ENCODE measurements at places on chromosomes 3 and 15.

GRCh38 chr3:21377071-21377769, 373.8 kb downstream of the ZNF385D start:
- no peak for DNase-seq

DNA sequence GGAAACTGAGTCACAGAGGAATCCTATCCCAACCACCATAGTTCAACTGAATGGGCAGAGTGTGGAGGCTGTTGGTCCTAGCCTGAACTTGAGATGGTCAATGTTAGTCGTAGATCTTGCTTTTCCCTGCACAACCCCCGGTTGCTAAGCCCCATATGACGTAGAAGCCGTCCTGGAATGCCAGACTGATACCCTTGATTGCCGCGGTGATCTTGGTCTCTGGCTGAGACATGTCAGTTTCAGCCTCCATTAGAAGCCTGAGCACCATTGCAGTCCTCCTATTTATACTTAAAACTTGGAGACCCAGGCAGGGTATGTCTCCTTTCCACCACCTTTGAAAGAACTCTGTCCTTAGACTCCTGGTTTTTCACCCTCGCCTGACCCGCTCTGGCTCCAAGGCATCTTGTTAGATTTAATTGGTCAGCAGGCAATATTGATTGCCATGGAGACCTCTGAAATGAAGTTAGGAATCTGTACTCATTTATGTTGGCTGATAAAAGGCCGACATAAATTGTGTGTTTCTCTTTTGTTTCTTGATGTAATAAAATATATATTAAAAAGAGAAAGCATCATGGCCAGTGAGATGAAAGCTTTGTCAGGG, 53.4 kb downstream of the RPLP1 start:
- no peak for DNase-seq

- DNase-seq = no peak
Measured at GRCh38 chr3:27985369-27986035, 255.9 kb upstream of the CMC1 start.

DNA sequence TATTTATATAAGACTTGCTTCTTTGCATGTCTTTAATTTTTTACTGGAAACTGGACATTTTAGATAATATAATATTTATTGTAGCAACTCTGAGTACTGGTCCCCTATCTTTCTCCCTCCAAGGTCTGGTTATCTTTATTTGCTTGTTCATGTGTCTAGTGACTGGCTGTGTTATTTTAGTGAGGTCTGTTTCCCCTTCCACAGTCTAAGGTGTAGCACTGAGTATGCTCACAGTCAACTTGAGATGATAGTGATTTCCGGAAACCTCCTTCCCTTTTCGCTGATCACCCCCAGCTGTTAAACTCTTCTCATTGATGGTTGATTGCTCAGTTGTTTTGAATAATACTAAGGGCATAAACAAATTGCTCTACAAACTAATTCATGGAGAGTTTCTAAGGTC, 37.0 kb downstream of the PCNP start:
- no peak for DNase-seq

DNA sequence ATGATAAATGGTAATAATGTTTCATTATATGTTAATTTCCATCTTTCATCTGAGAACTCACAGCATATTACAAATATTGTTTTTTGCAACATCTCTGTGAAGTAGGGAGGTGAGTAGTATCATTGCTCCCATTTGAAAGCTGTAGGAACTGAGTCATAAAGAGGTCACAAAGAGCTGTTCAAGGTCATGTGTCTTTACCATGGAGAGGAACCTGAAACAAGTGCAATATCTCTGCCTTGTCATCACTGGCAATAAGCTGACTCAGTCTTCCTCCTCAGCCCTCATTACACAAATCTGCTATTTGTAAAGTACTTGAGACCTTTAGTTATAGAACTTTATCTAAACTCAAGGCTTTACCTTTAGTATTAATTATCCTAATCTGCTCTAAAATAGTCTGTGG, 4.4 kb upstream of the ATP13A4 start:
- DNase-seq = no peak

GRCh38 chr15:97459771-97460170, 500.7 kb upstream of the ARRDC4 start:
- no peak for DNase-seq

DNA sequence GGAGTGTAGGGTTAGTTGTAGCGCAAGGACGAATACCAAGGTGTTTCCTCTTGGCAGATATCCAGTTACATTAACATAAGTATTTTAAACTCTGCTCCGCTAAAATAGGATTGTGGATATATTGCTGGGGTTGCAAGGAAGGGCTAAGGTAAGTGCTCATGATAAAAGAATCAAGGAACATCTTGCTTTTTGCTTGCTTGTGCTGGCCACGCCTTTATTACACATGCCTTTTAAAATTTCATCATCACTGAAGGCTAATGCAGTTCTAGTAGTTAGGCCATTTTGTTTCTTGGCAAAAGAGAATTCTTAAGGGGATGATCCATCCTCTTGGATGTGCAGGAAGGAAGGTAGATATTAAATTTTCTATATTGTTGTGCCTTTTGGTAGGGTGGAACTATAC, 415.6 kb upstream of the TPM1 start:
- no peak for DNase-seq

GRCh38 chr3:64379221-64379620, 154.0 kb upstream of the PRICKLE2 start:
- DNase-seq = no peak

DNA sequence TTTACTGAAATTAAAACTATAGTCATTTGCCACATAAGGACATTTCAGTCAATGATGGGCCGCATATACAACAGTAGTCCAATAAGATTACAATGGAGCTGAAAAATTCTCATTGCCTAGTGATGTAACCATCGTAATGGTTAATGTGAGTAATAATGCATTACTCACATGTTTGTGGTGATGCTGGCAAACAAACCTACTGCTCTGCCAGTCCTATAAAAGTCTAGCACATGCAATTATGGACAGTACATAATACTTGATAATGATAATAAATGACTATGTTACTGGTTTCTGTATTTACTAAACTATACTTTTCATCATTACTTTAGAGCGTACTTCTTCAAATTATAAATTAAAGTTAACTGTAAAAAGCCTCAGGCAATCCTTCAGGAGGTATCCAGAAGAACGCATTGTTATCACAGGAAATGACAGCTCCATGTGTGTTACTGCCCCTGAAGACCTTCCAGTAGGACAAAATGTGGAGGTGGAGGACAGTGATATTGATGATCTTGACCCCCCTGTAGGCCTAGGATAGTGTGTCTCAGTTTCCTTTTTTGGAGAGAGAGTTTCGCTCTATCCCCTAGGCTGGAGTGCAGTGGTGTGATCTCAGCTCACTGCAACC, 102.7 kb downstream of the ATP1B3 start:
- DNase-seq = no peak

GRCh38 chr15:40045572-40046217, 6.7 kb upstream of the SRP14 start:
- DNase-seq = no peak

DNA sequence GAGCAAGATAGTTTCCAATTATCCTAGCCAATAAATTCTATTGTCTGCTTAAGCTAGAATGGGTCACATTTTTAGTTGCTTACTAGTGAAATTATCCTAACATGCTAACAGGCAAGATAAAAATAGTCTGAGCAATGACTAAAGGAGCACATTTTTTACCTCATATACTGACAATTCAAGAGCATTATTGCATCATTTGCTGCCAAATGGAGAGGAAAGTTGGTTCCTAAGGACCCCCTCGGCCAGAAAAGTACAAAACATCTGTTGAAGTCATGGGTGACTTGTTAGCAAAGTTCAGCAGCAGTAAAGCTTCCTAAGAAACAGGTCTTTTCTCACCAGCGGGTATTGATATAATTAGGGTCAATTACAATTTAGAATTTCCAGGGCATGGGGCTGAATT, 1001.0 kb downstream of the FHIT start:
- no peak for DNase-seq

- DNase-seq = no peak
Measured at GRCh38 chr3:151085889-151086483, 522 bp downstream of the MED12L start.

GRCh38 chr15:31025996-31026395, 34.6 kb upstream of the MTMR10 start:
- DNase-seq = no peak

DNA sequence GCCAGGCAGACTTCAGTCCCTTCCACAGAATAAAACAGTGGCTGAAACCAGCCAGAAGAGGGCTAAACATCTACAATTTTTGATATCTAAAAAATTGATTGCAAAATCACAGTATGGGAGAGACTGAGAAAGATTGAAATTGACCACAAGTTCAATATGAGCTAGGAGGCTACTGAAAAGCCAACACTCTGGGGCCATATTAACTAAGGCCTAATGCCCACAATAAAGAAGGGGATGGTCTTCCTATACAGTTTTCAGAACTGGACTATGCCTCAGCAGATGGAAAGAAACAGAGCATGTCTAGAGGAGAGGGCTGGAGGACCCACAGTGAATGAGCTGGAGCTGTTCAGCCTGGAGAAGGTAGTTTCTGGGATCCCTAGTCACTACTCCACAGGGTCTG, 53.2 kb downstream of the WNT7A start:
- DNase-seq = no peak

DNA sequence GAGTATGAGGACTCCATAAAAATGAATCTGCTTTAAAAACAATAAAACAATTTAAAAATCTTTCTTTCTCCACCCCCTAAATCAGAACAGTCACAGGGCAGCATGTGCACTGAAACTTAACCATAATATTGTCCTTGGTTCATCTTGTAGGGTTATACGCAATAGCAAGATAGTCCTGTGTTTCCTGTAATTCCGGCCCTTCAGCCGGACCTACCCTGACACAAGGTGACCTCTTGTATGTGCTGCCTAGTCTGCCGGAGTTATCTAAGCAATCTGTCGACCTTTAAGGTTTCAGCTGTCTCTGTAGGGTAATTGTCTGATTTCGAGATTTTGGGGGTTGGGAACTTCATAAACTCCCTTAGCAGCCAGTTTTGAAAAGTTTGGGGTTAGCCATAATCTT, 99.9 kb downstream of the DHX36 start:
- no peak for DNase-seq

DNA sequence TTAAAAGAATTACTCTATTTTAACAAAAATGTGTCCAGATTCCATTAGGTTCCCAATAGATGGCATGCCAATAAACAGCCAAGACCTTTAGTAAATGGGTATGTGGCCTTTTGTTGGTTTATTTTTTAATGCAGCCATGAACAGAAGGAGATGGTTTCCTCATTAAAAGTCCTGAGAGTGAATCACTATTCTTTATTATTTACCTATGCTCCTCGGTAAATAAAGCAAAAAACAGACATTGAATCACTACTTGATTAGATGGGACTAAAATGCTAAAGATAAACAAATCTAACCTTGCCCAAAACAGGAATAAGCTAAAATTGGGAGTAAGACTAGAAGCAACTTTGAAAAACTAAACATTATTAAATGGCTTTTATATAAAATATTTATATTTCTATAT, 94.2 kb downstream of the TNIK start:
- DNase-seq = no peak

GRCh38 chr3:63067999-63068645, 192.9 kb upstream of the CADPS start:
- DNase-seq = no peak

- DNase-seq = no peak
Measured at GRCh38 chr15:28967066-28967465, 81.3 kb downstream of the APBA2 start.

GRCh38 chr15:85598718-85599398, 195.9 kb downstream of the KLHL25 start:
- DNase-seq = no peak

- DNase-seq = no peak
Measured at GRCh38 chr3:144524531-144524930, 552.9 kb downstream of the DIPK2A start.
